Activated CD4-positive, alpha-beta T cell treated with anti-CD3 and anti-CD28 coated beads, Interleukin-2, amount 10 ng/mL, durations not matched to agents 7 days and 5 days (primary cell): ENCODE measurements at places on chromosomes 1 and 21.

GRCh38 chr21:41668686-41669532 lies 97.9 kb downstream of the RIPK4 start:
- no peak for DNase-seq

DNA sequence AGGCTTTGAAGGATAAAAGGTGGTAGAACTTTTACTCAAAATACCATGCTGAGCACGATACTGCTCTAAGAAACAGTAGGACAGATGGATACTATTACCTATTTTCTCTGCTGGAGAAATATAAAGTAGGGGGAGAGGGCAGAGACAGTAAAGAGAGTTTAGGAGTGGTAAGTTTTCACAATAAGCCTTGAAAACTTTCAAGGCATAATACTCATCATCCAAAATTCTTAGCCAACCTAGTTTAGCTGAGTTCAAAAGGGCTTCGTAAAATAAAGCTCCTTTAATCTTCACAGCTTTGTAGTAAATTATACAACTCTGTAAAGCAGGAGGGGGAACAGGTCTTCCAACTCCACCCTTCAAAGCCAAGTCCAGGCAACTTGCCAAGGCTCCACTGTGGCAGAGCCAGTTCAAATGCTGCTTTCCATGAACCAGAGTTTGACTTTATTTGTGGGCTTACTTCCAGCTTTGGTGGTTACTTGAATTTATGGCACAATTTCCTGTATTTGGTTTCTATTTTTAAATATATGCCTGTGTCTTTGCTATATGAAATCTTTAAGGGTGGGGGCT lies 15.5 kb downstream of the TEX38 start:
- DNase-seq: no peak

- no peak for DNase-seq
Measured at GRCh38 chr1:168235548-168235885, 9.7 kb downstream of the SFT2D2 start.

DNA sequence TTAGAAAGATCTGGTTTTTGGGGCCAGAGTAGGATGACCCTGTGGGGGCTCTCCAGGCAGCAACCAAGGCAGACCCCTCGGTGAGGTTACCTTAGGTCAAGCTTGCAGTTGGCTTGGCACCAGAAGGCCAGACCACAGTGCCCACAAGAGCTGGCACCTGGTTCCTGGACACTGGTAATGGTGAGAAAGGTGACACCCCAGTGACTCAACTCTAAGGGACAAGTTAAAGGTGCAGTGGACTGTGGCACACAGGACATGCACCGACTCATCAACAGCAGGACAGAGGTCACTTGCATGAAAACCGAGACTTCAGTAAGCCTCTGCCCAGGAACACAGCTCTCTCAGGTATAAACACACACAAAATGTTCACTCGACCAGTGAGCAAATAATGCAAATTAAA lies 6.7 kb downstream of the LRRC38 start:
- no peak for DNase-seq

- DNase-seq: peak; percentile 42
Measured at GRCh38 chr1:22884806-22885530, 87.7 kb downstream of the LACTBL1 start.

DNA sequence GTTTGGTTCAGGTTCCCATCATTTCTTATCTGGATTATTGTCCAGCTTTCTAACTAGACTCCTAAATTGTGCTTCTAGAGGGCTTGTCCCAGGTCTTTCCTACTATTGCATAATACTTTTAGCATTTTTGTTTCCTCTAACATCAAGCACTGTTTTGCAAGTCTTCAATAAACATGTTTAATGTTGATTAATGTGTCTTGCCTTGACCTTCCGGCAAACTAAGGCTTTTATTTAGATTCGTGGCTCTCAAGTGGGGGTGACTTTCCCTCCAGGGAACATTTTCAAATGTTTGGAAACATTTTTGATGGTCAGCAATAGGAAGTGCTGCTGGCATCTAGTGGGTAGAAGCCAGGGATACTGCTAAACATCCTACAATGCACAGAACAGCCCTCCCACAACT lies 90.7 kb downstream of the RPE65 start:
- DNase-seq: no peak
